Mucosa of gallbladder (tissue), 1 donor: ENCODE measurements at places on chromosomes 2 and 18.

GRCh38 chr18:57353940-57354461 lies 1.6 kb downstream of the ST8SIA3 start:
- DNase-seq, result peak; percentile 50

DNA sequence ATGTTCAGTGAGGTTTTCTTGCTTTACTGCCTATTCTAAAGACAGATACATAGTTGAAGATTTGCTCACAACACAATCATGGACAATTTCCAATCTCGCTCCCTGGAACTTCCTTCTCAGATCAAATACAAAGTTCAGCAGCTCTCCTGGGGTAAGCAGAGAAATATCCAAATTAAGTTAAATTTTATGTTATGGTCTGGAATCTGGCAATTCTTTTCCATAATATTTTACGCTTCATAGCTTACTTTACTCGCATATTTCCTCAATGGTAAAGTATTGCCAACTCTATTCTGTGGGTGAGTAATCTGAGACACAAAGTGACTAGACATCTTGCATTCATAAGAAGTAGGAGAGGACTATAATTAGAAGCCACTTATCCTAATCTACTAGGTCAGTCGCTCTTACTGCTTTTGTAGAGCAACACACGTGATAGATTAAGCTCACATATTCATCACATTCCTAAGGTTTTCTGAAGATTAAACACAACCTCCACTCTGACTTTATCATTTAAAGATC lies 529.4 kb downstream of the CCDC85A start:
- DNase-seq, result no peak

DNA sequence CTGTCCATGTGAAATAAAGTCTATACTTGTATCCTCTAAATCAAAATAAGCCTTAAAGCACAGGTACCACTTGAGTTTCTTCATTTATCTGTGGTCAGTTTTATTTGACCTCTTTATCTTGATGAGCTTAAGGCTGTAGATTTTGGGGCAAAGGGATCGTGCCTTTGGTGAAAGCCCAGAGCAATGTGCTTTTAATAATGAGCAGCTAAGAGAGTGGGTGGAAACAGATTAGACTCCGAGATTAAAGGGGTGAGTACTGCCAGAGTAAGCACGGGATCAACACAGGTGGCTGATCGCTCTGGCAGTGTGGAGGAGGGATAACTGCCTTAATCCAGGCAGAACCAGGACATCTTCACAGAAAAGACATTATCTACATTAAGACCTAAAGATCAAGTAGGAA lies 280.4 kb downstream of the TDRD15 start:
- no peak for DNase-seq

- peak; percentile 78 for DNase-seq
Observed at GRCh38 chr2:219058541-219059374, 2.0 kb downstream of the IHH start.

- DNase-seq, result peak; percentile 68
Observed at GRCh38 chr18:58180738-58181353, 136.8 kb downstream of the NEDD4L start.

GRCh38 chr2:32932825-32933755 lies 13.7 kb upstream of the LTBP1 start:
- no peak for DNase-seq

GRCh38 chr18:77677536-77677935 lies 427.9 kb downstream of the GALR1 start:
- no peak for DNase-seq

DNA sequence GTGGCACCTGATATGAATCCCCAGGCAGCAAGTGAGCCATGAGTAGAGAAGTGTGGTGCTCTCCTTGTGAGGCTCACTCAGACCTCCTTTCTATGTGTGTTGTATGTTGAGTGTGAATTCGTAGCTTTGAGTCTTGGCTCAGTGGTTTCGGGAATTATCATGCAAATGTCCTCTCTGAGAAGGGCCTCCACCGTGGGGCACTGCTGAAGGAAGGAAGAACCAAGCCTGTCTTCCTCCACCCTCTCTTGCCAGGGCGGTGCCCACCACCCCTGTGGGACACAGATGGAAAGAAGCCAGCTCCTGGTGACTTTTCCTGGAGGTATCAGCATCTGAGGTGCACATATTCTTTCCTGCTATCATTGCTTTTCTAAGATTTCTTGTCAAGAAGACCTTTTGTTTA lies 156.1 kb downstream of the MYT1L start:
- DNase-seq, result no peak

- no peak for DNase-seq
Observed at GRCh38 chr2:4628998-4629501, 925.7 kb downstream of the DCDC2C start.

GRCh38 chr2:42934580-42935186 lies 142.3 kb upstream of the HAAO start:
- DNase-seq, result no peak
